ENCODE measurements at places on chromosomes 4 and X. TPM values are rescaled to one million over a fixed set of nuclear protein-coding genes. Genes with fewer than 3 reads are reported as not detected.

DNA sequence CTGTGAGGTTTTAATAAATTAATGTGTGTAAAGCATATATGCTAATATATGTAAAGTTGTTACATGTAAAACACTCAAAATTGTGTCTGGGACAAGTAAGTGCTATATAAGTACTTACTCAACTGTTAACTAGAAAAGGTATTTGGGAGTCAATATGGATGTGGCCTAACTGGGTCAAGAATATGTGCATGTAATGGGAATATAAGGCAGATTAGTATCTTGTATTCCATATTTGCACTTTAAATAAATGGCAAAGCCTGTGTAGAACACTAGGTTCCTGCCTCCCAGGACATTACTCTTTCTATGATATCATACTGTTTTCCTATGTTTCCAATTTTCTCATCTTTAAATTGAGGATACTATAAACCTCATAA, 270.6 kb downstream of the FBXO8 start:
- H3K4me1 ChIP-seq, result no peaks in the 10 kb centered on the region
- no peak for DNase-seq
- H3K27ac ChIP-seq, result no peak overlapping the region
- H3K4me3 ChIP-seq, result no peak overlapping the region
- no peaks in the 10 kb centered on the region for H3K36me3 ChIP-seq
- H3K27me3 ChIP-seq, result no peaks in the 10 kb centered on the region

DNA sequence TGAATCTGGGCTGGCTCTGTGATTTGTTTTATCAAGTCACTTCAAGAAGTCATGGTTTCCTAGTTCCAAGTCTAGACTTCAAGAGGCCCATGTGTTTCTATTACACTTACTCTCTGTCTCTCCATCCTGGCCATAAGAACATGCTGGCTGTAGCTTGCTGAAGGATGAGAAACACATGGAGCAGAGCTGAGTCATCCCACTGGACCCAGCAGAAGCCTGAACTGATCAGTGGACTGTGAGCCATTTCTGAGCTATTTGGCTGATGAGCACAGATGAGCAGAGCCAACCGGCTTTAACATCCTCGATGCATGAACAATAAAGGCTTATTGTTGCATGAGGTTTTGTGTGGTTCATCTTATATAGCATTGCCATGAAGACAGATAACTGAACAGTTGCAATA, 290.6 kb upstream of the BOD1L1 start:
- H3K4me3 ChIP-seq, result no peak overlapping the region
- no peaks in the 10 kb centered on the region for H3K27me3 ChIP-seq
- no peak overlapping the region for H3K27ac ChIP-seq
- H3K36me3 ChIP-seq, result no peaks in the 10 kb centered on the region

- no peak overlapping the region for H3K4me3 ChIP-seq
- DNase-seq, result no peak
- H3K4me1 ChIP-seq, result no peaks in the 10 kb centered on the region
- no peaks in the 10 kb centered on the region for H3K27me3 ChIP-seq
- no peak overlapping the region for H3K27ac ChIP-seq
These were observed 47.7 kb upstream of the MGST2 start for GRCh38 chr4:139617702-139618490.

DNA sequence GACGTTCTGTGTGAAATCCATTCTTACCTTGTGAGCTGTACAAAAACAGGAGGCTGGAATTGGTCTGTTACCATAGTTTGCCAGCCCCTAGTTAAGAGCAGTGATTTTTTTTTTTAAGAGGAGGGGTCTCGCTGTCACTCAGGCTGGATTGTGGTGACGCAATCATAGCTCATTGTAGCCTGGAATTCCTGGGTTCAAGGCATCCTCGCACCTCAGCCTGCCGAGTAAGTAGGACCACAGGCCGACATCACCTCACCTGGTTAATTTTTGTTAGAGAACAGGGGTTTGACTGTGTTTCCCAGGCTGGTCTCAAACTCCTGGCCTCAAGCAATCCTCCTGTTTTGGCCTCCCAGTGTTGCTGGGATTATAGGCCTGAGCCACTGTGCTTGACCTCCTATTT, 7.5 kb downstream of the USP9X start:
- H3K27me3 ChIP-seq, result no peaks in the 10 kb centered on the region
- H3K27ac ChIP-seq, result no peak overlapping the region
- H3K36me3 ChIP-seq, result no peaks in the 10 kb centered on the region
- H3K4me3 ChIP-seq, result no peak overlapping the region

- H3K4me3 ChIP-seq, result no peak overlapping the region
- H3K4me1 ChIP-seq, result no peaks in the 10 kb centered on the region
- no peaks in the 10 kb centered on the region for H3K27me3 ChIP-seq
These were observed 169.3 kb downstream of the CHIC2 start for GRCh38 chr4:53895137-53895536.

- H3K27me3 ChIP-seq, result no peaks in the 10 kb centered on the region
- no peak for DNase-seq
- H3K36me3 ChIP-seq, result no peaks in the 10 kb centered on the region
These were observed 105.2 kb downstream of the RNF150 start for GRCh38 chr4:141028024-141028529.

- H3K4me3 ChIP-seq, result no peak overlapping the region
- H3K36me3 ChIP-seq, result no peaks in the 10 kb centered on the region
- H3K27me3 ChIP-seq, result no peaks in the 10 kb centered on the region
- H3K4me1 ChIP-seq, result peaks cover 16% of the 10 kb centered on the region
These were observed 3.4 kb upstream of the LETM1 start for GRCh38 chr4:1859389-1859753.

DNA sequence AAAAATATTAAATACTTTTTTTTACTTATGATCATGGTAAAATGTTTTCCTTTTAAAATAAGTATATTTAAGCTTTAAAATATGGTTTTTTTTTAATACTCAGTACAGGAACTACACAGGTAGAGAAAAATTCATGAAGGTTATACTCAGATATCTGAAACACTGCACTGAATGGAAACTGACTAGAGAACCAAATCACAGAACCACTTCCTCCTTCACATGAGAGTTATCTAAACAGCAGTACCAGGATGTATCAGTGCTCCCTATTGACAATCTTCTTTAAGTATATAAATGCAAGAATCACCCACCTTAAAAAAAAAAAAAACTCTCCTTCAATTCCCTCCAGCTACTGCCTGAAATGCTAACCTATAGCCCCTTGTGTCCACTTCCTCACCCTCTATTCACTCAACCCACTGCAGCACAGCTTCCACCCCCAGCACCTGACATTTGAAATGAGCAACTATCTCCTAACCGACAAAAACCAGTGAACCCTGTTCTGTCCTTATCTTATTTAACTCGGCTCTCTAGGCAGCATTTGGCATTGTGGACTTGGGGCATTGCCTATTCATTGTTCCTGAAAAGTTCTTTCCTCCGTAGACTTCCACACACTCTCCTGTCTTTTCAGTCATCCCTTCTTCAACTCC, 9.1 kb downstream of the SLC7A3 start:
- H3K36me3 ChIP-seq, result no peaks in the 10 kb centered on the region
- no peak overlapping the region for H3K4me3 ChIP-seq
- no peak for DNase-seq
- H3K27me3 ChIP-seq, result peaks cover 34% of the 10 kb centered on the region
- H3K4me1 ChIP-seq, result no peaks in the 10 kb centered on the region

The TMEM31 gene
- total RNA-seq, result not detected

The OTUD5 gene
- total RNA-seq, result 34.6 TPM

Measured in PC-9 (cell line).